Uterine smooth muscle cell (primary cell): ENCODE measurements at places on chromosomes 6 and 20. TPM values are rescaled to one million over a fixed set of nuclear protein-coding genes. Genes with fewer than 3 reads are reported as not detected.

Gene MEP1A
- total RNA-seq = not detected in 2 replicates

Gene C4A
- 2.3 and 13.4 TPM in 2 replicates for total RNA-seq

Gene FAM184A
- total RNA-seq = 1.00 and 1.1 TPM in 2 replicates

Gene PNPLA1
- not detected in 2 replicates for total RNA-seq

Gene KHDC1L
- 0.50 TPM in 1 of 2 replicates, not detected in the other for total RNA-seq

Gene ATRN
- total RNA-seq = 46.0 and 56.5 TPM in 2 replicates

Gene DYNLRB1
- 24.1 and 26.0 TPM in 2 replicates for total RNA-seq

Gene GPSM3
- total RNA-seq = 0.44 and 0.87 TPM in 2 replicates

Gene RARS2
- total RNA-seq = 39.5 and 47.2 TPM in 2 replicates

Gene NRSN2
- 35.2 and 44.0 TPM in 2 replicates for total RNA-seq

Gene MCHR2
- not detected in 2 replicates for total RNA-seq

Gene RIPK1
- 23.2 and 27.3 TPM in 2 replicates for total RNA-seq

Gene SEL1L2
- not detected in 2 replicates for total RNA-seq

Gene MDFI
- 0.11 and 1.2 TPM in 2 replicates for total RNA-seq

Gene RSPO3
- 2.6 and 3.7 TPM in 2 replicates for total RNA-seq

Gene MYLK2
- 0.12 and 0.44 TPM in 2 replicates for total RNA-seq

Gene MARCKS
- total RNA-seq = 130 and 144 TPM in 2 replicates

Gene SYCP2
- 0.37 and 0.89 TPM in 2 replicates for total RNA-seq

Gene RBM24
- total RNA-seq = 7.0 and 7.6 TPM in 2 replicates

Gene NDUFAF4
- 7.4 and 12.0 TPM in 2 replicates for total RNA-seq

Gene REPS1
- total RNA-seq = 29.5 and 34.4 TPM in 2 replicates

Gene MAP3K4
- 50.5 and 54.6 TPM in 2 replicates for total RNA-seq

Gene VNN1
- under 0.01 TPM in 1 of 2 replicates, not detected in the other for total RNA-seq

Gene KLHDC3
- total RNA-seq = 59.6 and 66.2 TPM in 2 replicates

Gene TINAG
- total RNA-seq = not detected in 2 replicates

Gene LKAAEAR1
- total RNA-seq = not detected in 2 replicates

Gene SAMD3
- 12.4 and 14.4 TPM in 2 replicates for total RNA-seq

Gene DCDC2
- total RNA-seq = 1.1 and 6.1 TPM in 2 replicates
